ENCODE measurements at places on chromosomes 5 and 9.

- DNase-seq, result peak; percentile 71
Measured at GRCh38 chr9:137021979-137022661, 5.9 kb downstream of the ABCA2 start.

DNA sequence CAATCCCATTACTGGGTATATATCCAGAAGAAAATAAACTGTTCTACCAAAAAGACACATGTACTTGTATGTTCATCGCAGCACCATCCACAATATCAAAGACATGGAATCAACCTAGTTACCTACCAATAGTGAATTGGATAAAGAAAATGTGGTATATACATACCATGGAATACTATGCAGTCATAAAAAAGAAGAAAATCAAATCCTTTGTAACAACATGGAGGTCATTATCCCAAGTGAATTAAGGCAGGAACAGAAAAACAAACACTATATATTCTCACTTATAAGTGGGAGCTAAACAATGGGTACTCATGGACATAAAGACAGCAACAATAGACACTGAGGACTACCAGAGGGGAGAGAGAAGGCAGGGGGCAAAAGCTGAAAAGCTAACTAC lies 67.7 kb downstream of the NR2F1-AS1 start:
- DNase-seq, result no peak

- DNase-seq, result no peak
Measured at GRCh38 chr5:133635051-133635450, 22.7 kb upstream of the FSTL4 start.

DNA sequence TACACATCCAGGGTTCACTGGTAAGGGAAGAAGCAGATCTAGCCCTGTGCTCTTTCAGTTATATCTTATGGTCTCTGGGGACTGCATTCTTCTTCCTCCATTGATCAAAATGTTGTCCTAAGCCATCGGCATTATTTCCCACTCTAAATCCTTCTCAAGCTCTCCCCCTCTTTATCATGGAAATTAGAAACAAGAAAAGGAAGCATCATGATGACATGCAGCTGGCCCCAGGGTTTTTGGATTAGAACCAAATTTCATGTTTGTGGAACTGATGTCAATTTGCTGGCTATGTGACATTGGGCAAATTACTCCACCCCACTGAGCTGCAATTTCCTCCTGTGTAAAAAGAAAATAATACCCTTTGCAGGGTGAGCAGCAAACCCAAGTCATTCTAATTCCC lies 39.5 kb downstream of the MFAP3 start:
- DNase-seq, result no peak

- no peak for DNase-seq
Measured at GRCh38 chr5:167934551-167934971, 356.9 kb upstream of the WWC1 start.

DNA sequence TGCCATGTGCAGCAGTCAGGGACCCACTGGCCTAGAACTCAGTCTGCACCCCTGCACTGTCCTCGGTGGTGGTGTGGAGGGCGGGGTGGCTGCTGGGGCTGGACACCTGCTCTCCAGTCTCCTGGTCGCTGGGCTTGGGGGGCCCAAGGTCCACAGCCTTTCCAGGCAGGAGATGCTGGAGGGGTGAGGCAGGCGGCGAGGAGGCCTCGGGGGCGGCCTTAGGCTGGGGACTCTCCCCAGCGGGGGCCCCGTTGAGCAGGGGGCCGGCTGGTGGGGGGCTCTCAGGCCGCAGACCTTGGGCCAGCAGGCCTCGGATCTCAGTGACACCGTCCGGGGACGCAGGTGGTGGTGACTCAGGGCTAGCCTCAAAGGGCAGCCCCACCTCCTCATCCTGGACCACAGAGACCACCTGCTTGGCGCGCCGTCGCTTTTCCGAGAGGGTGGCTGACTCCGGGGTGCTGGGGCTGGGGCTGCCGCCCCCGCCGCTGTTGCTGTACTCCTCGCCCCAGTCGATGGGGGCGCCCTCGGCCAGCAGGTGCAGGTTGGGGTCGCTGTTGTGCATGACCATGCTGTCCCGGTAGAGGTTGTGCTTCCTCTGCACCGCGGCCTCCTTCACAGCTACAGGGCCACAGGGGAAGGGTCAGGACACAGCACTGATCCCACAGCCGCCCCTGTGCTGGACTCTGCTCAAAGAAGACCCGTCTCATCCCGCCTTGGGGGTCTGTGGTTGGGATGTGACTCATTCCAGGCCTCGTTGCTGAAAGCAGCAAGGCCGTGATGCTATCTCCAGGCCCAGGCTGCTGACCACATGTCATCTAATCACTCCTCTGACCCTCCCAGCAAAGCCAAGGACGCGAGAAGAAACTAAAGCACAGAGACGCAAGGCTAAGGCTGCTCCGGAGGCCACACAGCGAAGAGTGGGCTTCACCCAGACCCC lies 55.8 kb downstream of the LRSAM1 start:
- no peak for DNase-seq

DNA sequence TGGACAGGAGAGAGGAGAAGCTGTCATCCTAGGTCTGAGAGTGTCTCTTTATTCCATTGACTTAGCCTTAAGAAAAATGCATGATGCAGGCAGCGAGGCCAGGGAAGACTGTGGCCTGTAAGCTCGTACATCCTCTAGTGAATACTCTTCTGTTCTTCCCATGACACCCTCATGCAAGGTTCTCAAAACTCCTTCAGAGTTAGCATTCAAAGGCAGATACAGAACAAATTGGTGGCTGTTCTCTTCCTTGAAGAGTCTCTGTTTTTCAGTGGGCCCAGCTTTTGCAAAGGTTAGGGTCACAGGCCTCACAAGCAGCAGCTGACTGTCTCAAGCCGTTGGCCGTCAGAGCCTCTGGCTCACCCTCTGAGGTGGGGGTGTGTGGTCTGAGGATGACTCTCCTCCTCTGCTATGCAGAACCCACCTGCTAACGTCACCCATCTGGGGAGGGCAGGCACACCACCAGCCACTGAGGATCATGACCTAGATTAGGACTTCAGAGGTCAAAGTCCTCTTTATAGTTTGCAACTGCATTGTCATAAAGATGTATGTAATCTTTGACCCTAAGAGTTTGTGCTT lies 15.1 kb downstream of the ADCY2 start:
- no peak for DNase-seq
